ENCODE measurements at places on chromosomes 11 and 22.

DNA sequence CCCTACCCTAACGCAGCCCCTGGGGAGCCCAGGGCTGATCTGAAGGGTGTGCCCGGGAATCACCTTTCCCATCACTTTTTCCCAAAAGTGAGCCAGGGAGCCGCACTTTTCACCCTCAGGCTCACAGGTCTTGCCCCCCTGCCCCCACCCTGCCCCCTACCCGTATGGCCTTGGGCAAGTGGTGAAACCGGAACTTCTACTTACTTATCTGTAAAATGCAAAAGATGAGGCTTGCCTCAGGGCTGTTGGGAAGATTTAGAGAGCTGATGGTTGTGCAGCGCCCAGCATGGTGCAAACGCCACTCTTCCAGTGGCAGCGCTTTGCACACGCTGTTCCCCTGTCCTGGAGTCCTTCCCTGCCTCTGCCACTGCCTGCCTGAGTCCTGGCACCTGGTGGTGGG is 8.0 kb downstream of the SYT12 start:
- no peak overlapping the region for H3K4me3 ChIP-seq
- no peaks in the 10 kb centered on the region for H3K27me3 ChIP-seq
- no peaks in the 10 kb centered on the region for H3K4me1 ChIP-seq
- H3K36me3 ChIP-seq: no peaks in the 10 kb centered on the region

GRCh38 chr11:28536504-28537267 is 428.5 kb downstream of the METTL15 start:
- no peak overlapping the region for H3K4me3 ChIP-seq
- H3K36me3 ChIP-seq: no peaks in the 10 kb centered on the region
- no peak overlapping the region for H3K27ac ChIP-seq
- no peaks in the 10 kb centered on the region for H3K27me3 ChIP-seq
- H3K4me1 ChIP-seq: no peaks in the 10 kb centered on the region
- DNase-seq: no peak

GRCh38 chr11:32032052-32032451 is 58.8 kb upstream of the RCN1 start:
- no peaks in the 10 kb centered on the region for H3K4me1 ChIP-seq
- H3K36me3 ChIP-seq: no peaks in the 10 kb centered on the region
- H3K4me3 ChIP-seq: no peak overlapping the region

- no peaks in the 10 kb centered on the region for H3K4me1 ChIP-seq
- DNase-seq: no peak
- H3K4me3 ChIP-seq: no peak overlapping the region
- H3K27me3 ChIP-seq: no peaks in the 10 kb centered on the region
- H3K27ac ChIP-seq: no peak overlapping the region
Measured at GRCh38 chr11:134555510-134555909, 143.5 kb upstream of the B3GAT1 start.

DNA sequence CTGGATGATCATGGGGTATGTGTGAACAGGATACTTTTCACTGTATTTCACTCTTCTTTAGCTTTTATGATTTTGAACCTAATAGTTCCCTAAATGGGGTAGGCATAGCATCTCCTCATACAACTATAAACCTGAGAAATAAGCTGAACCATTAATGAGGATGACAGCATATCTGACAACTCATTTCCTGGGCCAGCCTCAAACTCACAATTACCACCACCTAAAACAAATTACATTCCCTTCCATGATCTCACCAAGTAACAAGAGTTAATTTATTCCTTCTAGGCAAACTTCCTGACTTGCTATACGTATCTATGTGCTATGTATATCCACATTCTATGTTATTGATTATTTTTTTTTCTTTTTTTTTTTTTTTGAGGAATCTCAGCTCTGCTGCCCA is 23.0 kb downstream of the SIK3 start:
- no peaks in the 10 kb centered on the region for H3K27me3 ChIP-seq
- peaks cover 43% of the 10 kb centered on the region for H3K4me1 ChIP-seq
- no peaks in the 10 kb centered on the region for H3K36me3 ChIP-seq

DNA sequence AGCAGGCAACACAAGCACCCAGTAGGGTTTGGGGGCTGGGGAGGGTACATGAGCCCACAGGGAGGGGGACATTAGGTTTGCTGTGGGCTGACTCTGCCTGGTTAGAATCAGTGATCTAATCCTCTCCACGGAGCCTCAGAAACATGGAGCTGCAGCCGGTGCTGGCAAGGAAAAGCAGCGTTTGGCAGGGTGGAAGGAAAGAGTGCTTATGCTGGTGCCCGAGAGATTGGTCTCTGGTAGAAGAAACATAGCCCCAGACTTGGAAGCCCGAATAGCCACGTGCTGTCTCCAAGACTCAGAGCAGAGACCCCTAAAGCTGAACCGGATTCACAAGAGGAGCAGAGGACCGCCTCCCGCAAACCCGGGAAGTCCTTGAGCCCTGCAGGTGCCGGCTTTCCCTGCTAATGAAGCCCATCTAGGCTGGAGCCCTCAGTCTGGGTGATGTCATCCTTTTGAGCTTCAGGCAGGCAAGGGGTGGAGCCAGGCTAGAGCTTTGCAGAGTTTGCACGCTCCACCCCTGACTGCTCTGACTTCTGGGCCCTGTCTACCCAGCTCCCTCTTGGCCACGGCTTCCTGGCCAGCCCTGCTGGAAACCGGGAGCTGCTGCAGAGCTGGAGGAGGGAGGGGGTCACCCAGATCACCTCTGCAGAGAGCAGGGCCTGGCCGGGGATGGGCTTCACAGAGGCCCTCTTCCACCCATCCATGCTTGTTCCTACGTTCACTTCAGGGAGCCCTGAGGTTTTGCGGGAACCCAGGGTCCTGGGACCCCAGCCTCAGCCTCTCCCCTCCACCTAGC is 35.0 kb upstream of the JAM3 start:
- DNase-seq: peak; percentile 38
- no peak overlapping the region for H3K27ac ChIP-seq
- peak overlapping the region; percentile 52 for H3K4me3 ChIP-seq
- no peaks in the 10 kb centered on the region for H3K27me3 ChIP-seq

DNA sequence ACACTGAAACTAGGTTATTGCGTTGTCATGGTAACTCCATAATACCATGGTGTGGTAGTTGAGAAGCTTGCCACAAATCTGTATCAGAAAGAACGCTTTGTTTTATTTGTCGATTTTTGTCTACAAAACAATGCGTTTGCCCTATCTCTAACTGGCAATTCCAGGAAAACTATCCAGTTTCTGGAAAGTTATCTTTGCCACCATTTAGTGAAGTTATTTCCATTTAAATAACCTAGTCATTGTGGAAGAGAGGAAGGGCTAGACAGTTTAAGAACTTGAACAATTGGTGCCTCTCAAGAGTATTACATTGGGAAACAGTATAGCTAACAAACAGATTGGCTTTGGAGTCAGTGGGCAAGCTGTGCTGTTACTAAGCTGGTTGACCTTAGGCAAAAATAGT is 7.9 kb downstream of the HSD17B12 start:
- no peaks in the 10 kb centered on the region for H3K27me3 ChIP-seq
- H3K36me3 ChIP-seq: no peaks in the 10 kb centered on the region
- DNase-seq: no peak

DNA sequence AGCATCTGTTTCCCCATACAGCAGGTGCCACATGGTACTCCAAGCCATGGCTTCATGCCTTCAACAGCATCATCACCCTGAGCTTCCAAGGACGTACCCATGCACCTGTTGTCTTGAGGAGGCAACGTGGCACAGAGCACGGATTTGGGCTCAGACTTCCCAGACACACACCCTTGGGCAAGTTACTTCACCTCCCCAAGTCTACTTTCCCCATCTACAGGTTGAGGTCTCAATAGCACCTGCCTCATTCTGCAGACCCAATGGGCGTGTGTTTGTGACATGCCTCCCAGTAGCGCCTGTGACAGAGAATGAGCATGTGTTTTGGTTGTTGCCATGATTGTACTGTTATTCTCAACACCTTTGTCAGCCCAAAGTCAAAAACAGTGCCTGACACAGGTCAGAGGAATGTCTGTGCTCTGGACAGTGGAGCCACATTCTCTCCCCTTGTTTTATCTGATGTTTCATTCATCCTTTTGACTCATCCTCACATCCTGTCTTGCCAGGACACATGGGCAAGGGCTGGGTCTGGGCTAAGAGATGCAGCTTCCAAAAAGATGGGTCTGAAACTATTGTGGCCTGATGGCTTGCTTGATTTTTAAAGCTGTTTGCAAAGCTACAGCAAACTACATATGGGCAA is 53.4 kb upstream of the CCND1 start:
- no peak overlapping the region for H3K27ac ChIP-seq
- no peaks in the 10 kb centered on the region for H3K36me3 ChIP-seq
- no peak overlapping the region for H3K4me3 ChIP-seq
- no peaks in the 10 kb centered on the region for H3K4me1 ChIP-seq

- H3K36me3 ChIP-seq: no peaks in the 10 kb centered on the region
- no peak overlapping the region for H3K27ac ChIP-seq
- no peak overlapping the region for H3K4me3 ChIP-seq
- no peaks in the 10 kb centered on the region for H3K27me3 ChIP-seq
Measured at GRCh38 chr11:111308140-111308539, 9.8 kb downstream of the POU2AF3 start.

- DNase-seq: no peak
- H3K27ac ChIP-seq: no peak overlapping the region
- H3K27me3 ChIP-seq: no peaks in the 10 kb centered on the region
- H3K36me3 ChIP-seq: peaks cover 7% of the 10 kb centered on the region
- H3K4me1 ChIP-seq: no peaks in the 10 kb centered on the region
Measured at GRCh38 chr11:17922416-17922788, 90.4 kb downstream of the SERGEF start.

DNA sequence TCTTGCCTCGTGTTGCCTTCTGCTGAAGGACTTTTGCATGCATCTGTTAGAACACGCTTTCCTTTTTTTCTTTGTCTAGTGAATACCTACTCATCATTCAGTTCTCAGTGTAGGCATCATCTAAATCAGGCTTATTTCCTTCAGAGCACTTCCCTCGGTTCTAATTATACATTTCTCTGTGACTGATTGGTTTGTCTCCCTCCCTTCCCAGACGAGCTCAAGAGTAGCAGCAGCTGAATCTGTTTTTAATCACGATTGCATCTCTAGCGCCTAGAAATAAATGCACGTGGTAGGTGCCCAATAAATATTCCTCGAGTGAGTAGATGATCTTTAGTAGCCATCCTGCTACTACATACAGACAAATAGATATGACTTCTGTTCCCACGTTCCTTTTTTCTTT is 6.3 kb downstream of the CEP164 start:
- no peak for DNase-seq
- no peaks in the 10 kb centered on the region for H3K27me3 ChIP-seq
- no peaks in the 10 kb centered on the region for H3K36me3 ChIP-seq
- H3K27ac ChIP-seq: no peak overlapping the region

- no peaks in the 10 kb centered on the region for H3K4me1 ChIP-seq
- H3K27me3 ChIP-seq: no peaks in the 10 kb centered on the region
- H3K27ac ChIP-seq: no peak overlapping the region
- DNase-seq: no peak
Measured at GRCh38 chr11:29612423-29612822, 404.4 kb downstream of the KCNA4 start.

- H3K27ac ChIP-seq: no peak overlapping the region
- no peaks in the 10 kb centered on the region for H3K27me3 ChIP-seq
- no peaks in the 10 kb centered on the region for H3K36me3 ChIP-seq
- H3K4me3 ChIP-seq: no peak overlapping the region
Measured at GRCh38 chr11:39809833-39810232, 1649.6 kb downstream of the LRRC4C start.

DNA sequence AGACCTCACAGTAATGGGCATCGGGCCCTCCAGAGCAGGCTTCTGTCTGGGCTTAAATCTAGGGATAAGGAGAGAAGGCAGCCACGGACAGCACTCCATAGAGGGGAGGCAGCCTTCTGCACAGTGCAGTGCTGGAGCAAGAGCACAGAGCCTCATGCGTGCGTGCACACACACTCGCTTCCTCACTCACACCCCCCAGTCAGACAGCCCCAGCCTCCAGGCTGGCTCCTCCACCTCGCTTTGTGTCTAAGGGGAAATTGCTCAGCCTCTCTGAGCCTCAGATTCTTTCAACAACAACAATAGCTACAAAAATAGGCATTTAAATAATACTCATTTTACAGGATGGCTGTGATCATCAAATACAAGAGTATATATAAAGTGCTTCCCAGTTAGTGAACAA is 26.7 kb upstream of the ETS1 start:
- no peaks in the 10 kb centered on the region for H3K27me3 ChIP-seq
- H3K27ac ChIP-seq: no peak overlapping the region
- peaks cover 32% of the 10 kb centered on the region for H3K4me1 ChIP-seq
- H3K4me3 ChIP-seq: no peak overlapping the region
- H3K36me3 ChIP-seq: no peaks in the 10 kb centered on the region
- DNase-seq: no peak

DNA sequence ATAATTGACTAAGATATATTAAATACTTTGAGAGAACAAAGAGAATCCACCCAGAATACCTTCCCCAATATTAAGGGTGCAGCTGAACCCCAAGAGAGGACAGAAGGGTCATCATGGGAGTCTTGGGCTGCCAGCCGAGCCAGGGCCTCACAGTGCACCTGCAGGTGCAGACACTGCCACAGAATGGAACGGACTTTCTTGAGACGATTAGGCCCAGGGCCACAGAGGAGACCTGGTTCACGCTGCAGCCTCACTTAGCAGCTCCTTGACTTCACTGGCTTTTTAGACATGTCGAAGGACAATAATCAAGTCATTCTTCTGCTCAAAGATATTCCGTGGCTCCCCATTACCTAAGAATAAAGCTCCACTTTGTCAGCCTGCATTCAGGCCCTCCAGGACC is 100.6 kb downstream of the PHF21B start:
- DNase-seq: no peak
- no peak overlapping the region for H3K27ac ChIP-seq
- H3K36me3 ChIP-seq: no peaks in the 10 kb centered on the region
- no peak overlapping the region for H3K4me3 ChIP-seq

DNA sequence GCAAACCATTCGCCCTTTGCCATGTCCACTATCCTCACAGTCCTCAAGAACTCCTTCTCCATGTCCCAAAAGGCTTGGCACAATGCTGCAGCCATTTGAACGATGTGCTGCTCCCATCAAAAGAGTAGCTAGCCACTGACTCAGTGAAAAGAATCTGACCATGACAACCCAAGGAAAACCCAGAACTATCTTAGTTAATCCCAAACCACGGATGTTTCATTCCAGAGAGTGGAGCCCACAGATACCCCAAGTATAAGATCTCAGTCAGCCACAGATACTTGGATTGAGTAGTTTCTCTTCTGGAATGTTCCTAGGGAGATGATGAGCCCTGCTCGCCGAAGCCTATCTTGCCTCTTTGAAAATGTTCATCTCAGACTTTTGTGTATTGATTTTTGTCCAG is 176.9 kb downstream of the NAV2 start:
- no peaks in the 10 kb centered on the region for H3K4me1 ChIP-seq
- H3K27me3 ChIP-seq: no peaks in the 10 kb centered on the region
- no peak overlapping the region for H3K27ac ChIP-seq
- H3K4me3 ChIP-seq: no peak overlapping the region

DNA sequence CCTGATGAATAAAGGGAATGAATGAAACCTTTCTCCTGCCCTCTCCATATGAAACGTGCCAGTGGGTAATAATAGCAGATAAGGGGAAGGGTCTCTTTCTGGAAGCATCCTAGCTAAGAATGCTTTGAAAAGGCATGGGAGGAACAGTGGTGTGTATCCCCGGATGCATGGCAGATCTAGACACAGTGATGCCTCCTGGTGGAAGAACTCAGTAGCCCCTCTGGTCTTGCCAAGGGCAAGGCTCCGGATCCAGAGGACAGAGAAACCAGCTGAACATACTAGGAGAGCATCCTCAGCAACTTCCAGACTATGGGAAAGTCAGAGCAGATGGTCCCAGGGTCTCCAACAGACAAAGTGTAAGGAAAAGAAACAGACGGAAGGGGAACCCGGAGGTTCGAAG is 6.4 kb downstream of the BAIAP2L2 start:
- H3K27me3 ChIP-seq: no peaks in the 10 kb centered on the region
- H3K36me3 ChIP-seq: no peaks in the 10 kb centered on the region
- H3K4me3 ChIP-seq: no peak overlapping the region
- H3K27ac ChIP-seq: no peak overlapping the region
- DNase-seq: no peak

GRCh38 chr11:73402834-73403185 is 26.6 kb downstream of the RELT start:
- H3K27ac ChIP-seq: no peak overlapping the region
- H3K27me3 ChIP-seq: no peaks in the 10 kb centered on the region
- DNase-seq: no peak
- H3K36me3 ChIP-seq: no peaks in the 10 kb centered on the region

Measured in CD8-positive, alpha-beta memory T cell (primary cell).